Stimulated activated CD4-positive, alpha-beta T cell treated with anti-CD3 and anti-CD28 coated beads, TNF-alpha, amount 100 ng/mL, for 48 hours (primary cell): ENCODE measurements at places on chromosomes 2 and 18.

GRCh38 chr2:51990684-51991083 lies 958.8 kb upstream of the NRXN1 start:
- DNase-seq: no peak

DNA sequence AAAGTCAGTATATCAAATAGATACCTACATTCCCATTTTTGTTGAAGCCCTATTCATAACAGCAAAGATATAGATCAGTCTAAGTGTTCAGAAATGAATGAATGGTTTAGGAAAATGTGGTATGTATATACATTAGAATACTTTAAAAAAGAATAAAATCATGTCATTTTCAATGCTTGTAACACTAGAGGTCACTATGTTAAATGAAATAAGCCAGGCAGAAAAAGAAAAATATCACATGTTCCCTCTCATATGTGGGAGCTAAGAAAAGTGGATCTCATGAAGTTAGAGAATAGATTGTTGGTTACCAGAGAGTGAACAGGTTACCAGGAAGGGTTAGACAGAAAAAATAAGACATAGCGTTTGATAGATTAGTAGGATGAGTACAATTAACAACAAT lies 1111.0 kb upstream of the SLC39A10 start:
- DNase-seq: no peak

DNA sequence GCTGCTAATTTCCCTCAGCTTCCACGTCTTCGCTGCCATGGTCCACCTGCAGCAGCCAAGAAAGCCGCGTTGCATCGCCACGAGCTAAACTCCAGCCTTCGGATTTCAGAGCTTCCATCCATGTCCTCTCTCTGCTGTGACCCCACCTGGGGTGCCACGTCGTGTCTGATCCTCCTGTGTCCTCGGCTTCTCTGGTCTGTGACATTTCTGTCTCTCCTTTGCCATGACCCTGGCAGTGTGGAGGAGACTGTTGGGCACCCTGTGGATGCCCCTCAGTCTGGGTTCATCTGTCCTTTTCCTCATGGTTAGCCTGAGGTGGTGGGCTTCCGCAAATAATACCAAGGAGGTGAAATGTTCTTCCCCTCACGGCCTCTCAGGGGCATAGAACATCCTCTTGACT lies 106.8 kb downstream of the RTP5 start:
- no peak for DNase-seq

DNA sequence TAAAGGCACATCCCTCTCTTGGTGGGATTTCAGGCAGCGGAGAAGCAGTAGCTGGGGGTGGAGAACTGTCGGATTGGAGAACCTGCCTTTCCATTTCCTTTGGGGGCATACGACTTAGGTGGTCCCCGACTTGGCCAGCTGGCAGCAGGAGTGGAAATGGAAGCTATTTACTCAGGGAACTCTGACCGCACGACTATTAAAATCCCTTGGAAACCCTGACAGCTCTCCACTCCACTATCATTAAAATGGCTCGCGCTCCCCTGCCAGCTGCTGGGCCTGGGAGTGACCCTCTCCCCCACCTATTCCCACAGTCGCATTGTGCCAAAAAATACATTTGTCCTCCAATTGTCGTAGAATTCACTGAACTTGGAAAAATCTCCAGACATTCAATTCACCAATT lies 77.7 kb upstream of the APCDD1 start:
- DNase-seq: no peak

GRCh38 chr2:219369447-219369861 lies 18.3 kb downstream of the DNPEP start:
- DNase-seq: no peak

DNA sequence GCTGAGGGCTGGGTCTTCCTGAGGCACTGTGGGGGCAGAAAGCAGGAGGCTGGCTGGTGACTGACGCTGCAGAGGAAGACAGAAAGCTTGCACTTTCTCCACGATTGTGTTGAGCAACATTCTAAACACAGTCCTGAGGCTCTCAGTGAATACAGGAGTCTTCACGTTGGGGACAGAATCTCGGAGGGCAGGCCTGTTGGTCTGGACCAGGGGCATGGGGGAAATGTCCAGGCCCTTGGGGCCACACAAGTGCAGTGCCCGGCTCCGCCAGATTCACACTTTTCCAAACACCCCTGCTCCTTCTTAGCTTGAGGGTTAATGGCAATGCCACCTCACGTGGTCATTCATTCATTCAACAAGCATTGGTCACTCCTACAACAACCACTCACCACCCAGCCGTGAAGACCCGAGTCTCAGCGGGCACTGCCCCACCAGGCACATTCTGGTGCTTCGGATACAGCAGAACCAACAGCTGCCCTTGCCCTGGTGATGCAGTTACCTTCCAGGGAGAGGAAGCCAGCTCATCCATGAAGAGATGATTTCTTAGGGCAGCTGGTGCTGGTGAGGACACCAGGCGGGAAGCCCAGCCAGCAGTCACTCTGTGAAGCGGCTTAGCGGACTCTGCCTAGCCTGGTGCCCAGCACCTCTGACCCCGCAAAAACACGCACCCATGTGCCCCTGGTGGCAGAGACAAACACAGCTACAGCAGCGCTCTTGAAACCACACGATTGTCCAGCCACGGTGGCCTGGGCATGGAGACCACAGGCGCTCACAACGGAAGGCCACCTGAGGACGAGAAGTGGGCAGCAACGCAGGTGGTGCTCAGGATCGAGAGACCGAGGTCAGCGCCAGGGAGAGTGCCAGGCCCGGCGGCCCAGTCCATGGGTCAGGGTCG lies 10.9 kb upstream of the GPC1 start:
- DNase-seq: no peak

GRCh38 chr2:100137866-100138570 lies 4.4 kb downstream of the AFF3 start:
- no peak for DNase-seq

DNA sequence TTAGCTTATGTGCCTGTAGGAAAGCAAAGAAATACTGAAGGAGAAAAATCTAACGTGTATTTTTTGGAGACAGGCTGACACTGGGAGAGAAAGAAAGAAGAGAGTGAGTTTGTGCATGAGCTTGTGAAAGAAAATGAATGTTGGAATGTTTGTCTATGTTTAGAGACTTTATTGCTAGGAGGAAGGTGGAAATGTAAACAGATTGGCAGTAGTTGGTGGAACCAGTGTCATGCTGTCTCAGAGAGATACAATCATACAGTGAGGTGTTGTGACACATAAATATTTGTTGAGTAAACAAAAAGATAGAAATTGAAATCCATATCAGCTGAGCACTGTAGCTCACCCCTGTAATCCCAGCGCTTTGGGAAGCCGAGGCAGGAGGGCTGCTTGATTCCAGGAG lies 222.2 kb upstream of the MEIS1 start:
- no peak for DNase-seq

DNA sequence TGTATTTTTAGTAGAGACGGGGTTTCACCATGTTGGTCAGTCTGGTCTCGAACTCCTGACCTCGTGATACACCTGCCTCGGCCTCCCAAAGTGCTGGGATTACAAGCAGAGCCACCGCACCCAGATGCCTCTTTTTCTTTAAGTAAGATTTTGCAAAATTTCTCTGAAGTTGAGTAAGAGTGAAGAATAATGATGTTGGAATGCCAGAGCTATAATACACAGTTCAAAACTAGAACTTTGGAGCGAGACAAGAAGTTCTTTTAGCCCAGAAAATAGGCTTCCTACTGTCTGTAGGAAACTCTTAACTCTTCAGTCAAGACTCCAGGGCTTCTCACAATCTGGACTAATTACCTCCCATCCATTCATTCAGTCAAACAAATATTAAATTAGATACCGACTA lies 51.4 kb downstream of the MARCHF4 start:
- DNase-seq: no peak

- no peak for DNase-seq
Observed at GRCh38 chr2:39124746-39125057, 3.9 kb upstream of the SOS1 start.

DNA sequence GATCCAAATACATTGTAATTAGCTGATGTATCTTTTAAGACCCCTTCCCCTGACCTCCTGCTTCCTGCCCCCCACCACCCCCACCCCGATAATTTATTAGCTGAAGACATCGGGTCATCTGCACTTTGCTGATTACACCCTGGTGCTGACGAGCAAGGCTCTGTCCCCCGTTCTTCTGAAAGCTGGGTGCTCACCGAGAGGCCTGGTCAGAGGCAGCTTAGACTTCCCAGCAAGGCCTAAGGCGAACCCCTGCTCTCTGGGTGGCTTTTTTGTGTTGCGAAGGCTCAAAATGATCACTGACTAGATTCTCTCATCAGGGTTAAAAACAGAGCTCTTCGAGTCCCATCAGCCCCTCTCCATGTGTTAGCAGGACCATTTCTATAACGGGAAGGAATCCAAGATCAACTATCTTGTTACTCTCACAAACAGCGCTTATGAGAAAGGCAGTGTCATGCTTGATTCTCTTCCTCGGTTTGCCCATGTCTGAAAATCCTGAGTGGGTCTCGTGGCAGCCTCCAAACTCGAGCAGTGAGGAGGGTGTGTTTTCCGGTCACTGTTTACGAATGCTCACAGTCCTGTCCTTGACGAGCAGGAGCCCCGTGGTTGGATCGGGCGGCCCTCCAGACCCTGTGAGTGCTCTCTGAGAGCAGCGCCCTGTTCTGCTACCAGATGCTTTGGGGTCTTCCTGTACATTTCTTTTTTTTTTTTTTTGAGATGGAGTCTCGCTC lies 201.6 kb downstream of the HDAC4 start:
- no peak for DNase-seq

GRCh38 chr2:40454321-40454720 lies 2.4 kb upstream of the SLC8A1 start:
- DNase-seq: no peak

GRCh38 chr18:22322243-22322691 lies 95.4 kb downstream of the CTAGE1 start:
- no peak for DNase-seq

DNA sequence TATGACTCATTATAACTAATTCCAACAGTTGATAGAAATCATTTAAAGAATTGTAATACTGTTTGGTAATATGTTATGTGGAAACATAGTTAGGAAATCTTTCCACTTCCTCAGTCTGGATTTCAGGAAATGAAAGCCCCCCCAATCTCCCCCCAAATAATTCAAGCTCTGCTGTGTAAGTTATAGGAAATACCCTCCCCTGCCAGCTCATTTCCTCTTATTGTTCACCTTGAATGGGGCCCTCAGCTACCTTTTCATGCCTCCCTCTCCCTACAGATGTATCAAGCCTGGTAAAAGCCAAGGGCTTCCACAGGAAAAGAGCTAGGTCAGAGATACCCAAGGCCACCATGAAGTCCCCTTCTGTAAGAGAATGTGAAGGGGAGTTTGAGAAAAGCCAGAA lies 155.5 kb downstream of the CNTNAP5 start:
- DNase-seq: no peak

DNA sequence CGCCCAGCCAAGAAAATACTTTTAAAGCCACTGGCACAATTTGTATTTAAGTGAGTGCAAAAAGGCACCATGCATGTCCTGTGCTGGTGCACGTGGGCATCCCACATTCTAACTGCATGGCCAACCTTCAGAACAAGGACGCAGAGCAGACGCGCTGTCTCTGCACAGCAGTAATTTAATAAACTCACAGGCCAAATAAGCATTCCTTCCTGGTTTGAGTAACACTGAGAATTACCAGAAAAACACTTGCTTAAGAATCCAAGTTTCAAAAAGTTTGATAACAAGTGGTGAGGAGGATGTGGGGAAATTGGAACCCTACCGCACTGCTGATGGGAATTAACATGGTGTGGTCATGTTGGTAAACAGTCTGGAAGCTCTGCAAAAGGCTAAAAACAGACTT lies 38.7 kb downstream of the RPL31 start:
- DNase-seq: no peak

DNA sequence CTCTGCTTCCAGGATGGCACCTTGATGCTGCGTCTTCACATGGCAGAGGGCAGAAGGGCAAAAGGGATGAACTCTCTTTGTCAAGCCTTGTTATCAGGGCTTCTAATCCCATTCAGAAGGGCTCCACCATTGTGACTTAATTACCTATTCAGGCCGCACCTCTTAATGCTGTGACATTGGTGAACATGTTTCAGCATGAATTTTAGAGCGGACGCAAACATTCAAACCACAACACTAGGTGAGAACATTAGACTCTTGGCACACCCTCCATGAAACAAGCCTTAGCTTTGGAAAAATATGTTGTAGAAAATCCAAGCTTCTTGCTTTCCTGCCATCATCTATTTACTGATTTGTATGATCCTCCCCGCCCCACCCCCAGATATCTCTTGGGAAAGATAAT lies 17.9 kb downstream of the DAW1 start:
- no peak for DNase-seq

DNA sequence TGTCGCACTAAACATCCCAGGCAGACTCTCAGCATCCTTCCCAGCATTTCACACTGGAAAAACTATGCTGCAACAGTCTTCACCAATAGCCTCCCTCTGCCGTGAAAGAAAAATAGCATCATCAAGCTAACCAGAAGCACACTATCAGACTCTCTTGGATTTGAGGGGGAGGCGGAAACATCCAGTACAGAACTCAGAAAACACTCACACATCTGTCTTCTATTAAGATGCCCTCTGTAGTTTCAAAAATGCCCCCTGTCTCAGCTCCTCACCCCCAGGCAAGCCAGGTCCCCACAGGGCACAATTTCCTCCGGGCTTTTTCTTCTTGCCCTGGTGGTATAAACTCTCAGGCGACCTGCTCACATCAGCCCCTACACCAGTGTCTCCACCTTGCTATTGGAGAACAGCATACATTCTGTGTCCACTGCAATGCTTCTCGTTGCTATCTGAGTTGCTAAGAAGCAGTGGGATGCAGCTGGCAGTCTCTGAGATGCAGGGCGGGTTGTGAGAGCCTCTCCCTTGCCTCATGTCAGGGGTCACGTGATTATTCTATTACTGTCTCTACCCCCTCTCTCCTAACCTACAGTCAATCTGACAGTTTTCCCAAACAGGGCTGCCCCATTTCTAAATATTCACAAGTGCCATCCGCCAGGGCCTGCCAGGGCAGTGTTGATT lies 189.9 kb downstream of the INO80D start:
- no peak for DNase-seq

DNA sequence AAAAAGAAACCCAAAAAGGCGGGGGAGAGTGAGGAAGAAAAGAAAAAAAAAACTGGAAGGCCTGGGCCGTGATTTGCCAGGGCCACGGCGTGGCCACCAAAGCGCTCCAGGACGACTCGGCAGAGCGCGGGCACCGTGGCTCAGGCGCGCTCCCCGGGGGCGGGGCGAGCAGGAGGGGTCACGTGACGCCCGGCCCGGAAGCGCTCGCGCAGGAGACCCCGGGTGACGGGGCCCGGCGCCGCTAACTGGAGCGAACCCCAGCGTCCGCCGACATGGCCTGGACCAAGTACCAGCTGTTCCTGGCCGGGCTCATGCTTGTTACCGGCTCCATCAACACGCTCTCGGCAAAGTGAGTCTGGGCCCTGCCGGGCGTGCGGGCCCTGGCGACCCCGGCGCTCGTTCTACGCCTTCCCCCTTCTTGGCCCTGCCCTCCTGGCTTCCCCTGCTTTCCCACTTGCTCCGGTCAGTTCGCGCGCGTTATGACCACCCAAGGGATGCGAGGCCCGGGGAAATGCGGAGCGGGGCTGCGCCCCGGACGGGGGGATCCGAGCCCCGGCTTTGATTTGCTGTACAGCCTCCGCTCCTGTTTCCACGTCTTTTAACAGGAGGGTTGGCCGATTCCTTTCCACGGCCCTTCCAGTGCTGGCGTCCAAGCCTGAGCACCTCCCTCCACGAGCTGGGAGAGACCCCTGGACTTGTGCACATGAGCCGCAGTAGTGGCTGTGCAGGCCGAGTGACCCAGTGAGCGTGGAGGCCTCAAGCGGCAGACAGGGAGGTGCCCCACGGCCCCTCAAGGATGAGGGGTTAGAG lies at the start of gene SLC35F6:
SLC35F6 (plus strand) TSS at position 207 of the 810 bp plus-strand sequence; CDS start at position 273, 66 bp downstream.
- peak; percentile 58 for DNase-seq
